B cell (primary cell): ENCODE measurements at places on chromosomes 2 and 18.

GRCh38 chr18:62282188-62282629 is 42.9 kb upstream of the TNFRSF11A start:
- no peak for DNase-seq

GRCh38 chr2:226971084-226971483 is 135.2 kb downstream of the RHBDD1 start:
- DNase-seq = peak; percentile 65

DNA sequence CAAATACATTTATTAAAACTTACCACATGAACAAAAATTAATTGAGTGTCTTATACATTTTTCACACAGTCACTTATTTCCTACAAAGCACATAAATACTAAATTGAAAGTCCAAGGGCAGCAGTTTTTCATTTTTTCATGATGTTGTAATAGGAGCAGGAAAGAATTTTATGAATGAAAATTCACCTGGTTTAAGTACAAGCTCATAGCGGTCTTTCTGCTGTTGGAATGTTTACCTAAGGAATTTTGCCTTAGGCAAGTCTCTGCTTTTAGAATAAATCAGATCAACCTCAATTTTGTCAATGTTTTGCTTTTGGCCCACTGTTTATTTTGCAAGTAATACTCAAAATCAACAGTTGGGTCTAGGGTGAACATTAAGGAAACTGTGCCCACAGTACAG is 40.0 kb downstream of the ETAA1 start:
- DNase-seq = no peak

DNA sequence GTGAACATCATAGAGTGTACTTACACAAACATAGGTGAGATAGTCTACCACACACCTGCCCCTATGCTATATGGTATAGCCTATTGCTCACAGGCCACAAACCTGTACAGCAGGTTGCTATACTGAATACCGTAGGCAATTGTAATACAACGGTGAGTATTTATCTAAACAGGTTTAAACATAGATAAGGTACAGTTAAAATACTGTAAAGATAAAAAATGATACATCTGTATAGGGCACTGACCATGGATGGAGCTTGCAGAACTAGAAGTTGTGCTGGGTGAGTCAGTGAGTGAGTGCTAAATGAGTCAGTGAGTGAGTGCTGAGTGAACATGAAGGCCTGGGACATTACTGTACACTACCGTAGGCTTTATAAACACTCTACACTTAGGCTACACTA is 267.0 kb upstream of the HS6ST1 start:
- DNase-seq = no peak

GRCh38 chr2:45353879-45354278 is 257.2 kb downstream of the SRBD1 start:
- DNase-seq = no peak

- no peak for DNase-seq
These were observed 49.9 kb upstream of the RTN4 start for GRCh38 chr2:55099878-55100820.

DNA sequence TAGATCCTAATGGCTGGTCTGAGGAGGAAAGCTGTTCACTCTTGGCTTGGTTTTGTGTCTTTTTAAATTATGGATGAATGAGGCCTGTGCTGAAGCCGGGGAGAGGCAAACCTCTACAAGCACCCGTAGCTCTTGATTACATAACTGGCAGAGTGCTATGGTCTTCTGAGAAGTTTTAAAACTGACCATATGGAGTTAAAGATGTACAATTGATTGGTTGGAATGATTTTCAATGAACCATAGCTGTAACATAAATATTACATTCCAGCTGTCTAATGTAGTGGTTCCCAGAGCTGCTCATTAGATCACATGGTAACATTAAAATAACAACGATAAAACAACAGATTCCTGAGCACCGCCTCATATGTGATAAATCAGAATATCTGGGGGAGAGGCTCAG is 71.1 kb upstream of the MAP4K3 start:
- no peak for DNase-seq

- DNase-seq = no peak
These were observed 363.6 kb upstream of the CWC22 start for GRCh38 chr2:180370511-180371205.

- no peak for DNase-seq
These were observed 213.6 kb downstream of the ZRANB3 start for GRCh38 chr2:135317375-135317774.

GRCh38 chr2:123738643-123739042 is 286.4 kb upstream of the CNTNAP5 start:
- DNase-seq = no peak

GRCh38 chr2:74416778-74417177 is 4.6 kb downstream of the C2orf81 start:
- DNase-seq = no peak

DNA sequence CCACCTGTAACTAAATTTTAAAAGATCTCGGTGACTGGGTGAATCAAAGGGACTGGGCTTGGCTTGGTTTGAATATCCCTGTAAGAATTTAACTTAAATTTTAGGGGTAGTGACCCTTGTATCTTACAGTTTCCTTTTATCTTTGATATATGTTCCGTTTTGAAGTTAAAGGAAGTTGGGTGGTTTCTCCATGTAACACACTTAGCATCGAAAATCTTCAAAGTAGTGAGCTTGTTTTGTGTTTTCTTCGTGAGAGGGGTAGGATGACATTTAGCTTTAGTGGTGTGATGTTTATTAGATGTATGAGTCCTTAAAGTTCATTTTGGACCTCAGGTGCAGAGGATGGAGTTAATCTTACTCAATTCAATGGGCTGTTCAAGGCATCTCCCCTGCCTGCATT is 1.6 kb downstream of the WDR7 start:
- DNase-seq = no peak

DNA sequence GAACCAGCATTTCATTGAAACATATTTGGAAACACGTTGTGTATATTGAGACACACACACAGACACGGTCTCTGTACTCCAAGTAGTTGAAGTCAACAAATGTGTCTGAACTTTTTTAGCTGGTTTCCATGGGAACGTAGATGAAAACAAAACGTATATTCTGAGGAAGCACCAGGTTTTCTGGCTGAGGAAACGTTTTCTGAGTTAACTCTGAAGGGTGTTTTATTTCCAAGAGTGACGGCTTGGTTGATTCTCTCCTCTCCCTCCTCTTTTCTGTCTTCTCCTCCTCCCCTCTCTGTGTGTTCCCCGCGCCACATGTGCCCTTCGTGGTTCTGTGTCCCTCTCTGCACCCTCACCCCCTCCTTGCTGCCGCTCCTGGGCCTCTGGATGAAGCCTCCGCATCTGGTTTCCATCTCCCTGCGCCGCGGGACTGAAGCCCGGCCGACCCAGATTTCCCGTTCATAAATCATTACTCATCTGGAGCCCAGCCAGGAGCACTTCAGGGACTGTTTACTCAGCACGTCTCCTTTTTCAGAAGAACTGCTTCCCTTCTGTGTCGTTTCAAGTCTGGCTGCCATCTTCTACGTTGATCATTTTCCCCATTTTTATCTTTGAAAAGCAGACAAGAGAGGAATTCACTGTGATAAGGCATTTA is 122.7 kb downstream of the COL6A3 start:
- no peak for DNase-seq

- DNase-seq = no peak
These were observed 89.2 kb upstream of the LRATD1 start for GRCh38 chr2:14543284-14543683.

GRCh38 chr2:128689971-128690370 is 371.3 kb upstream of the HS6ST1 start:
- DNase-seq = no peak

DNA sequence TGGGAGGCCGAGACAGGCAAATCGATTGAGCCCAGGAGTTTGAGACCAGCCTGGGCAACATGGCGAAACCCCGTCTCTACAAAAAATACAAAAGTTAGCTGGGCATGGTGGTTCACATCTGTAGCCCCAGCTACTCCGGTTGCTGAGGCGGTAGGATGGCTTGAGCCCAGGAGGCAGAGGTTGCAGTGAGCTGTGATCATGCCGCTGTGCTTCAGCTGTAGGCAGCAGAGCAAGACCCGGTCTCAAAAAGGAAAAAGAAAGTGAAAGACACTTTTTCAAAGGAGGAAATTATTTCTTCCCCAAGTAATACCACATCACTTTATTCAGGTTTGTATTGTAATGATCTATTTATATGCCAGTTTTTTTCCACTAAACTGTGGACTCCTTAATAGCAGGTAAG is 35.7 kb upstream of the TAF4B start:
- peak; percentile 79 for DNase-seq

DNA sequence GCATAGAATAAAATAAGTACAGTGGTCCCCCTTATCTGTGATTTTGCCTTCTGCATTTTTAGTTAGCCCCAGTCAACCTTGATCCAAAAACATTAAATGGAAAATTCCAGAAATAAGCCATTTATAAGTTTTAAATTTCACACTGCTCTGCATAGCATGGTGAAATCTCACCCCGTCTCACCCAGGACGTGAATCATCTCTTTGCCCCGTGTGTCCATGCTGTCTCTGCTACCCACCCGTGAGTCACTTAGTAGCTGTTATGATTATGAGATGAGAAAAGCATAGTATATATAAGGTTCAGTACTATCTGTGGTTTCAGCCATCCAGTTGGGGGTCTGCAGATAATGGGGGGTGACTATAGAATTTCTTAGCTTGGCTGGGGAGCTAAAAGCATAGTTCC is 67.3 kb downstream of the RHBDD1 start:
- DNase-seq = no peak

- DNase-seq = no peak
These were observed 111.9 kb downstream of the PDCL3 start for GRCh38 chr2:100674666-100675065.

DNA sequence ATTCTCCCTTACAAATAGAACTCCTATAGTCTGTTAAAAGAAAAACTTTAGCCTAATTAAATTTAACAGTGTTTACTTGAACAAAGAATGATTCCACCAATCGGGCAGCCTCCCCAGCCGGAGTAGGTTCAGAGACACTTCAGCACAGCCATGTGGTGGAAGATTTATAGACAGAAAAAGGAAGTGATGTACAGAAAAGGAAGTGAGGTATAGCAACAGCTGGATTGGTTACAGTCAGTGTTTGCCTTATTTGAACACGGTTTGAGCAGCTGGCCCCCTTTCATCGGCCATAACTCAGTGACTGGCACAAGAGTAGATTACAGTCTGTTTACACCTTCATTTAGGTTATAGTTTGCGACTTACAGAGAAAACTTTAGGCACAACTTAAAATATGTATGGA is 2.1 kb upstream of the SKA1 start:
- DNase-seq = no peak

DNA sequence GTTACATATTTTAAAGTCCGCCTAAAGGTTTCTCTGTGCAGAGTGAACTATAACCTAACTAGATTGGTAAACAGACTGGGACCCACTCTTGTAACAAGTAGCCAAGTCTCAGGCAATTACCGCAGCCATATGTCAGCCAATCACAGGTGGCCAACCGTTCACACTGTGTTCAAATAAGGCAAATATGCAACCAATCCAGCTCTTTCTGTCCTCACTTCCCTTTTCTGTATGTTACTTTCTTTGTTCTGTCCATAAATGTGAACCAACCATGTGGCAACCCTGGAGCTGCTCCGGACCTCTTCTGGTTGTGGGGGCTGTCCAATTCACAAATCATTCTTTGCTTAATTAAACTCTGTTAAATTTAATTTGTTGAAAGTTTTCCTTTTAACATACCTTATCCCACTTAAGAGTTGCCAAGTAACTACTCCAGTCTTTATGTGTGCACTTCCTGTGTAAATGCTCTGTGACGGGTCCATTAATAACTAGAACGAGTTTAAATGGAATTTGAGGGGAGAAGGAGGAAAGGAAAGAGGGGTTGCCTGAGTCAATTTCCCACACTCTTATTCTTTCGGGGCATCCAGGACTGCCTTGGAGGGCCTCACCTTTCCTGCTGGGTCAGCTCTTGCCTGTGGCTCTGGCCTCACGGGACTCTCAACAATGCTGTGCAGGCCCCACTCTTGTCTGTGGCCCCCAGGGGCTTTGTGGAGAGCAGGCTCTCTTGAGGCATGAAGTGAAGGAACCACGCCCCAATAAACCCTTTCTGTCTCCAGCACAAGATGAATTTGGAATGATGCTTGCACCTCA is 6.6 kb upstream of the RPL37A start:
- peak; percentile 61 for DNase-seq

DNA sequence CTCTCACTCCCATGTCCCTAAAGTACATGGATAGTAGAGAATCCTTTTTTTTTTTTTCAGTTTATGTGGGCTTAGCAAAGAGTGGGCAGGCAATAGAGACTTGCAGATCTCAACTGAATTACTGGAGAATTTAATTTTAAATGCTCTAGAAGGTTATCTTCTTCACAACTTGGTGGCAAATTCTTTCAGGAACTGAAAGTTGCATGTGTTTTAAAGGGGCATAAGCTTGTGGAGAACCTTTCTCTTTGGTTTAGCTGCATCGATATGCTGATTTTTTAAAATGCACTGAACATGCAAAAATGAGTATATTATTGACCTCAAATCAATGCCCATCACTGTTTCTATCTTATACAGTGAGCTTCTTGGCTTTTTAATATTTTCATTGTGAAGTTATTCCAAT is 24.9 kb upstream of the GALNT3 start:
- peak; percentile 39 for DNase-seq

DNA sequence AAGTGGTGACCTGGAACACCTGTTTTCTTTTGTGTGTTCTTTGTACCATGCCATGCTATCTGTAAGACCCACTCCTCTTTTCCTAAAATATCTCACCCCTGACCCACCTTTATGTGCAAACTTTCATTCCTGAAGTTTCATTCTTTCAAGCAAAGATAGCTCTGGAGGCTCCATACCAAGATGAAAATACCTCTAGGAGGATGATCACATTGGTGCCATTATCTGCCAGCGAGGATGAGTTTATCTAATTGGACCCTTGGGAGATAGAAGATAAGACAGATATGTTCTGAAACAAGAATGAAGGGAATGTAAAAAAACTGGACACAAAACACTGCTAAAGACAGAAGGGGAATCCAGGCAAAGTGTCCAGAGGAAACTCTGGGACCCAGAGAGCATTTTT is 24.1 kb downstream of the BOD1L2 start:
- no peak for DNase-seq

DNA sequence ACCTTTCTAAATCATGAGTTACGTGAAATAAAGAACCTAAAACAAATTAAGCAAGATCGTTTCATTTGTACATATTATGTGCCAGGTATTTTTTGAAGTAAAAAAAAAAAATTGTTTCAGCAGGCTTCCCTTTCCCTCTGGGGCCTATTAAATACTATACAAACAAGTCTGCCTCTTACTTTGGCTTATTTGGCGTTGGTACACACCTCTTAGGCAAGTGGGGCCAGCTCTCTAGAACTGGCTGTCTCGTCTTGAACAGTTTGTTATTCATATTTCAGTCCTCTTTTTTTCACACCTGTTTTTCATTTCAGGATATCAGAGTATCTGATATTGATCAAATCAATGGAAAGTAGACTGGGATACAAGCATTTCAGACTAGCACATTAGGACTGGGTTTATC is 27.4 kb upstream of the PPP3R1 start:
- no peak for DNase-seq

DNA sequence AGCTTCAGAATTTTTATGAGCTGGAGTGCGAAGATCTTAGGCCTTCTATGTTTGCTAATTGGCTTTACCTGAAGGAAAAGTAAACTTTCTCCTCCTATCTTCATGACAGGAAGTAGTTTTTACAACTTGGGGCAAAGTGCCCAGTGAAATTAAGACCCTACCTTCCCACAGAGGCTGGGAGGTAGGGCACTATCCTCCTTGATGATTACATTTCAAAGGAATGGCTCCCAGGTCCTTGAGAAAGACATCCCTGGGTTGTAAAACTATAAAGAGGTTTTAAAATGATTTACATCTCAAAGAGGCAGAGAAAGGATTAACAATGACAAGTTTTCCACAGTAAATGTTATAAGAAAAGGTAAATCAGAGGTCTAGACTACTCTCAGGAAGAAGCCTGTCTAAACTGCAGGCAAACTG is 155.8 kb downstream of the CDH7 start:
- no peak for DNase-seq

GRCh38 chr2:88658881-88659537 is 31.7 kb upstream of the EIF2AK3 start:
- DNase-seq = no peak
